ENCODE measurements at places on chromosomes 5 and 9.

DNA sequence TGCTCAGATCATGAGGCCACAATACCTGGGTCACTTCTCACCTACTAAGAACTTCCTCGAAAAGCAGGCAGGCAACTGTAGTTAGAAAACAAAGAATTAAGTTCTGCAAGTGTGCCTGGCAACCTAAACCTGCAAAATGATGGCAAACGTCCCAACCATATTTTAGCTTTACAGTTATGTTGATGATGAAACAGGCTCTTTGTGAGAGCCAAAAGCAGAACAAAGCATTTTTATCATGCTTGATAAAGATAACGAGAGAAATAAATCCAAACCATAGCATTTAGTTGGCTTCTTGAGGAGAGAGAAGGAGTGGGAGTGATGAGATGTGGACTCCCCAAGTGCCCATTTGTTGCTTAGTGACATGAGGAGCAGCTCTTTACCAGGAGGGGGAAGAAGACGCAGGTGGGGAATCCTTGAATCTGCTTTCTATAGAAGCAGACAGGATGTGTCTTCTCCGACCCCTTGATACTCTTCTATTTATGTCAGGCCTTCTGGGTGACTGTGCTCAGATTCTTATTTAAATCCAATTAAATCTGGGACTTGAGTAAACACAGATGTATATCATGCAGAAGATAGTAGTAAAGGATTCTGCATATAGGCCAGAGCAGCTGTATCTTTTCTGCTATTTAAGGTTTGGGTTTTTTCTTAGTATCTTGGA, 221.2 kb downstream of the TMEM167A start:
- DNase-seq = peak; percentile 65

DNA sequence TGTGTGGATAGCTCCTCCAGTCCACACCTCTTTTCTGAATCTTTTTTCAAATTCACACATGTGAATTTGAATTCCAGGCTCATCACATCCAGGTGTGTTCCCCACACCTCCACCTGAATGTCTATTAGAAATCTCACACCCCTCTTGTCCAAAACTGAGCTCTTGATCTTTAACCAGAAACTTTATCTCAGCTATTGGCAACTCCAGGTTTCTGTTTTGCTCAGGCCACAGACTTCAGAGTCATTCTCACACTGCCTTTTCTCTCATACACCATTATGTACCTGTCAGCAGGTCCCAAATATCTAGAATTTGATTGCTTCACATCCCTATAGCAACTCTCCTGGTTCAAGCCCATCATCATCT, 11.6 kb downstream of the NIPSNAP3B start:
- no peak for DNase-seq

DNA sequence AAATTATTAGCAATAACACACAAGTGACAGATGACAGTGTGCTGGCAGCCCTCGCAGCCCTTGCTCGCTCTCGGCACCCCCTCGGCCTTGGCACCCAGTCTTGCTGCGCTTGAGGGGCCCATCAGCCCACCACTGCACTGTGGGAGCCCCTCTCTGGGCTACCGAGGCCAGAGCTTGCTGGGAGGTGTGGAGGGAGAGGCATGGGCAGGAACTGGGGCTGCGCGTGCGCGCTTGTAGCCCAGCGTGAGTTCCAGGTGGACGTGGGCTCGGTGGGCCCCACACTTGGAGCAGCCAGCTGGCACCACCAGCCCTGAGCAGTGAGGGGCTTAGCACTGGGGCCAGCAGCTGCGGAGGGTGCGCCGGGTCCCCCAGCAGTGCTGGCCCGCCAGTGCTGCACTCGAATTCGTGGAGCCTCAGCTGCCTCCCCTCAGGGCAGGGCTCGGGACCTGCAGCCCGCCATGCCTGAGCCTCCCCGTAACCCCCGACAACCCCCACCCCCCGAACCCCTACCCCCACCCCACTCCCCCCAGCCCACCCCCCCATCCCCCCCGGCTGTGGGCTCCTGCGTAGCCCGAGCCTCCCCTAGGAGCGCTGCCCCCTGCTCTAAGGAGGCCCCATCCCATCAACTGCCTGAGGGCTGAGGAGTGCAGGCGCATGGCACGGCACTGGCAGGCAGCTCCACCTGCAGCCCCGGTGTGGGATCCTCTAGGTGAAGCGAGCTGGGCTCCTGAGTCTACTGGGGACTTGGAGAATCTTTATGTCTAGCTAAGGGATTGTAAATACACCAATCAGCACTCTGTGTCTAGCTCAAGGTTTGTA, 240.9 kb downstream of the TRIM36 start:
- DNase-seq = no peak

DNA sequence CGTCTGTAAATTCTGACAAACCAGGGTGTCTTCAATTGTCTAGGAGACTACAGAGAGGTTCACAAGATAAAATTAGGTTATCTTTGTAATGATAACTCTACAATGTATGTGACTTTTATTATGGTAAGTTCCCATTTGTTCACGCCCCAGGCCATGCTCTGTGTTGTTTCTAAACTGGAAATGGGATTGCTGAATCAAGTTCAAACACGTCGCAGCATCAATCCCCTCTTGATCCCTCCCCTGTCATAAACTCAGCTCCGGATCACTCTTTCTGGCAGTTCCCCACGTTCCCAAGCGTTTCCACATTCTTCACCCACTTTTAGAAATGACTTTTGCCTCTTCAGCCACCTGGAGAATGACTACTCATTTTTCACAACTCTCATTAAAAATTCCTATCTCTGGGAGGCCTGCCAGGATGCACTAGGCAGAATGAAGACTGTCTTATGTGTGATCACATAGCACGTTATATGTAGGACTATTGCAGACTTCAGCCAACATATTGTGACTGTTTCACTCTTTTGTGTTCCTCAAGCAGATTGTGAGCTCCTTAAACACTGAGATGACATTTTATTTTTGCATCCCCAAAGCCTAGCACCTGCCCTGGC, 1124.2 kb upstream of the WWC1 start:
- no peak for DNase-seq

Measured in hematopoietic multipotent progenitor cell treated with erythropoietin and hydrocortisone succinate and interleukin-3 and kit ligand, for 4 days (in vitro differentiated cells).